ENCODE measurements at places on chromosomes 12 and 14. TPM values are rescaled to one million over a fixed set of nuclear protein-coding genes. Genes with fewer than 3 reads are reported as not detected.

DNA sequence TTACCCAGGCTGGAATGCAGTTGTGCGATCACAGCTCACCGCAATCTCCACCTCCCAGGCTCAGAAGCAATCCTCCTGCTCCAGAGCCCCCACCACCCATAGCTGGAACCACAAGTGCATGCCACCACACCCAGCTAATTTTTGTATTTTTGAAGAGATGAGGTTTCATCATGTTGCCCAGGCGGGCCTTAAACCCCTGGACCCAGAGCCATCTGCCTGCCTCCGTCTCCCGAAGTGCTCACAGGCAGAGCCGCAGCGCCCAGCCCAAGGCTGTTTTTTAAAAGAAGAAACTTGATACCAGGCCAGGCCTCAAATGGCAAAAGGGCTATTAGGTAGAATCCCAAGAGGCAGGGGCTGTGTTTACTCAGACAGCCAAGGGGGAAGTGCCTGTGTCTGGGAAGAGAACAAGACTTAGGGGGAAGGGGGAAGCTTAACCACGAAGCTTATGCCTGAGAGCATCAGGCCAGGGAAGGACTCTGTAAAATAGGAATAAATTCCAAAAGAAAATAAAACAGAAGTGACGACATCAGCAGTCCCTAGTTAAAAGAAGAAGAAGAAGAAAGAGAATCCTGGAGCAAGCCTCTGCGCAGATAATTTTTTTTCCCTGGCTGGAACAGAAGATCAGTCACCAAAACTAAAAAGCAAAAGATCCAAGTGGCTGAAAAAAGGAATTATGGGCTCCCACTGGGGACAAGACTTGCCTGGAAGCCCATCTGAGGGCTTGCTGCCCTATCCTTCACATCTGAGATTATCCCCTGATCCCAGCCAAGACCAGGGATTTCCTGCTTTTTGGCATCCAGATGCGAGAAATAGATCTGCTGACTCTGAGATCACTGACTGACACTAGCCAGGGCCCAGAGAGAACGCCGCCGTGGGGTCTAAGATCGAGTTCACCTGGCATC, 170.5 kb downstream of the NDUFA12 start:
- peak; percentile 39 for ATAC-seq

- no peak for ATAC-seq
These were observed 15.4 kb downstream of the GLTP start for GRCh38 chr12:109864916-109865315.

- no peak for ATAC-seq
These were observed 185.1 kb downstream of the DACT1 start for GRCh38 chr14:58822856-58823255.

DNA sequence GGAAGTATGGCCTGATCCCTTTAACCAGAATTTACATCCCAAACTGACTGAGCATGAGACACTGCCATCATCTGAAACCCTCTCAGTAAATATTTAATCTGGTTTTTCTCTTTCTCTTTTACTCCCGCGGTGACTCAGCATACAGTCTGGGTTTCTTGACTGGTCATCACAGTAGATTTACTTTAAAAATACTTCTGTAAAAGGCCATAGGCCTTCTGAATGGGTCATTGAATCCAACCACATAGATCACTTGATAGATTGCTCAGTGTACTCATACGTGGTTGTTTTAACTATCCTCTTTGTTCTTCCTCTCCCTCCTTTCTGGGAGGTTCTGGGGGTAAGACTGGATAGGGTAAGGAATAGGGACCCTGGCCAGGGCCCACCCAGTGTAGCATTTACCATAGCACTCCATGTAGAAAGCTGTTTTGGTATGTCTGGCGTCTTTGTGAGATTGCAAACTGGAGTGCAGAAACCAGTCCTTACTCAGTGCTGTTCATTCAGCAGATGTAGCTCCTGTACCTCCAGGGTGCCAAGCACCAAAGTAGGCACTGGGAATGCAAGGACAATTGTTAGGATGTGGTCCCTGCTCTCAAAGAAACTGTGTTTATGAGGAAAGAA, 165.7 kb downstream of the SRGAP1 start:
- ATAC-seq: peak; percentile 96

The PLCZ1 gene
- not detected for total RNA-seq

DNA sequence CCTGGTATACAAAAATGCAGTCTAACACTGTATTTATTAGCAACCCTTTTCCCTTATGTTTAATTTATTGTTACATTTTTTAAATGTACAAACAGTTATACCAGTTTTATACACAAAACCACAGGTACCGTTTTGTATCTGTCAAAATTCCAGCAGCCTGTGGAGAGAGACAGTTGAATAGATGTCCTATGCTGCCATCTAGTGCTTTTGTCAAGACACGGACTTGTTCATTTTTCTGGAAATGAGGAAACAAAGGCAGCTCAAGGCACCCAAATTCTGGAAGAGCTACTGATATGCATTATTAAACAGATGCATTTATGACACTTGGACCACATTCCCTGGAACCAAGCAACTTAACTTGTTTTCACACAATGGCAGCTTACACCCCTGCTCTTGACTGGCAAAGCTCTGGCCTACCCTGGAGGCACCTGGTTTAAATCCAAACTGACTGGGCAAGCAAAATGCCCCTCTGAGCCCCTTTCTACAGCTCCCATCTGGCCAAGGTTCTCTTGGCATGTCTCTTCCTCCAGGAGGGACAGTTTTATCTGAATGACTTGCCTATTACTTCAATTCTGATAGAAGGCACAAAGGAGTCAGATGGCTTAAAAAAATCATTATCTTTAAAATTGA, 286.9 kb upstream of the PRKD1 start:
- peak; percentile 66 for ATAC-seq

DNA sequence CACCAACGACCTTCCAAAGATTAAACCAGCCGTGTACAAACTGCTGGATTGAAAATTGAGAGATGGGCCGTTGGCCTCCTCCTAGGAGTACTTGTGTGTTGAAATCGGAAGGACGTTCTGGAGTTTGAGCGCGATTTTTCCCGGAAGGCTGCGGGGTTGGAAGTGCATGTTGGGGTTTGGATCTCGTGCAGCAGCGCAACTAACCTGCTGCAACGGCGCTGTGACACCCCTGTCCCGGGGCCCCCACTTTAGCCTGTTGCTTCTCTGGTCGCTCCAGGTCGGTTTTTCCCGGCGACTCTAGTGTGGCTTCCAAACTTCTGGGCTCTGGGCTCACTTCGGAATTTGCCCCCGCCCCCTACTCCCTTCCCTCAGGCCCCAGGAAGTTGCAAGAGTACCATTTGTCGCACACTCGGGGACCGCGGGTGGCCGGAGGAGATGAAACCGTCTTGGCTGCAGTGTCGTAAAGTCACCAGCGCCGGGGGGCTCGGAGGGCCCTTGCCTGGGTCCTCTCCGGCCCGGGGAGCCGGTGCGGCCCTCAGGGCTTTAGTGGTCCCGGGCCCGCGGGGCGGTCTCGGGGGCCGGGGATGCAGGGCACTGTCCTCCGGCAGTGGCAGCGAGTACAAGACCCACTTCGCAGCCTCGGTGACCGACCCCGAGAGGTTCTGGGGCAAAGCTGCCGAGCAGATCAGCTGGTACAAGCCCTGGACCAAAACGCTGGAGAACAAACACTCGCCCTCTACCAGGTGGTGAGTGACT, at the start of gene ACSS3:
TSS of gene ACSS3 (plus strand) at position 394 of the 756 bp plus-strand sequence. CDS start at position 436, 42 bp downstream.
- peak; percentile 52 for ATAC-seq

The GSG1 gene
- 0.76 TPM for total RNA-seq

DNA sequence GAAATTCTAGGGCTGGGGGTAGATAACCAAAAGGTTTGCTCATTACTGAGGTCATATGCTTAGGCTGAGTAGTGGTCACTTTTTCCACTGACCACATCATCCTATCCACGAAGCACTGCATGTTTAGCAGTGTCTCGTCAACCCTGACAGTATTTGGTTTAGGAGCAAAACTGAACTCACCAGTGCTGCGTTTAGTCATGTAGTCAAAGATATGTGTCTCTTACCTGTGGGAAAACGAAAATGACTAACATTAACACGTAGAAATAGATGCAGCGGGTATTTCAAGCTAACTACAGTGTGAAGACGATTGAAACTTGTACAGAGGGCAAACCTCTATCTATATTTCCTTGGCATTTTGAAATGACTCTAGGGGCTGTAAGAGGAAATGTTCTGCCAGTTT, 34.6 kb downstream of the MTHFD1 start:
- ATAC-seq: no peak

DNA sequence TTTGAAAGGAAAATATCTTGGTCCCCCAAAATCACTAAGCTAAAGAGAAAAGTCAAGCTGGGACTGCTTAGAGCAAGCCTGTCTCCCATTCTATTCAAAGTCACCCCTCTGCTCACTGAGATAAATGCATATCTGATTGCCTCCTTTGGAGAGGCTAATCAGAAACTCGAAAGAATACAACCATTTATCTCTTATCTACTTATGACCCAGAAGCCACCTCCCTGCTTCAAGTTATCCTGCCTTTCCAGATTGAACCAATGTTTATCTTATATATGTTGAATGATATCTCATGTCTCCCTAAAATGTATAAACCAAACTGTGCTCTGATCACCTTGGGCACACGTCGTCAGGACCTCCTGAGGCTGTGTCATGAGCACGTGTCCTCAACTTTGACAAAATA, 14.6 kb upstream of the CCDC196 start:
- no peak for ATAC-seq

All from motor neuron (in vitro differentiated cells).